D341Med (cell line): ENCODE measurements at places on chromosomes 6 and 20.

GRCh38 chr6:31829633-31830283, 2.2 kb downstream of the HSPA1B start:
- no peak for DNase-seq

DNA sequence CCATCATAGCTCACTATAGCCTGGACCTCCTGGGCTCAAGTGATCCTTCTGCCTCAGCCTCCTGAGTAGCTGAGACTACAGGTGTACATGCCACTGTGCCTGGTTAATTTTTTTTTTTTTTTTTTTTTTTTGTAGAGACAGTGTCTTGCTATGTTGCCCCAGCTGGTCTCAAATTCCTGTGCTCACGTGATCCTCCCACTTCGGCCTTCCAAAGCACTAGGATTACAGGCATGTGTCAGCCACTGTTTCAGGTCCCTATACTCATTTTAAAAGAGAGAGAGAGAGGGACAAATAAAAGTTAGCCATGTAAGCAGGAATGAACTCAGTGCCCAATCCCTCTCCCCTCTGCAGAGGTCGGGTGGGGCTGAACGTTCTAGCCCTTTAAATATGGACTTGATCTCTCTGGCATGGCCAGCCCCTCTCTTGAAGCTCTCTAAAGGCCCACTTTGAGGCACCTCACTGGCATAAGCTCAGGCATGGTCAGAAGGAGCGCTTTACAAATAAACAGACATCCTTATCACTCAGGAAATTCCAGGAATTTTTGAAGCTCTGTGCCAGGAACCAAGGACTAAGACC, 9.0 kb upstream of the SERPINB1 start:
- no peak for DNase-seq

GRCh38 chr6:148269386-148269785, 73.3 kb upstream of the SASH1 start:
- no peak for DNase-seq

- DNase-seq: no peak
Observed at GRCh38 chr6:95587989-95588388, 10.7 kb downstream of the MANEA start.

GRCh38 chr20:46307999-46308257, 370 bp downstream of the CDH22 start:
- no peak for DNase-seq

DNA sequence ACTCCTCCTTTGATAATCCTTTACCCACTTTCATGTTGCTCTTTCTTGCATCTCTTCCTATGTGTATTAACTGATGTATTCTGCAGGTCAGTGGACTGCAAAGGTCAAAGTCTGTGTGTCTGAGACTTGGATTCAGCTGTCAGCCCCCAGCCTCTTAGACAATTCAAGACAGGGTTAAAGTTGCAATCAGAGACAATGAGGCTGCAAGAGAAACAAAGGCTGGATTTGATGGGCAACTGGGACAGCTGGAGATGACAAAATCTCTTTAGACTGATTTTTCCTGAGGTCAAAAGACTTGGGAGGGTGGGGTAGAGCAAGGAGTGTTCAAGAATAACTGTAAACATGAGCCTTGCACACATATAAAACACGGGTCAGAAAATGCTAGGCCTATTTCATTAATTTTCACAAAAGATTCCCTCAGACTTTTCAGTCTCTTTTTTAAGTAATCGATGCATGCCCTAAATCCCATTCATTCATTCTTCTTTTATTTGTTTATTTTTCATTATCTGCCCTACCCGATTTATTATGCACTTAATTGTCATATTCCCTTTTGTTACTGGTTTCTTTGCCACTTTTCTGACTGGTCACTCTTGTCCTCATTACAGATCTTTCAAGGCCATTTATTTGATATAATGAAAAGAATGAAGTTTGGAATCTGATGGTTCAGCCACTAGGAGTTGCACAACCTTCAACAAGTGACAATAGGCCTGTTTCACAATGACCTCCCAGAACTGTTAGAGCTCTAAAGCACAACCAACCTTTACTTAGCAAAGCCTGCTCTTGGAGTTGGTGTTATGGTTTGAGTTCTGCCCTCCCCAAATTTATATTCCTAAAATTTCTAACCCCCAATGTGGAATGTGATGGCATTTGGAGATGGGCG, 33.8 kb upstream of the AKAP12 start:
- DNase-seq: no peak

- DNase-seq: no peak
Observed at GRCh38 chr6:151121900-151122299, 117.9 kb upstream of the AKAP12 start.
